ENCODE measurements at places on chromosomes 7 and 10.

- peak; percentile 96 for DNase-seq
Measured at GRCh38 chr10:29804025-29804852, 169.5 kb upstream of the SVIL start.

DNA sequence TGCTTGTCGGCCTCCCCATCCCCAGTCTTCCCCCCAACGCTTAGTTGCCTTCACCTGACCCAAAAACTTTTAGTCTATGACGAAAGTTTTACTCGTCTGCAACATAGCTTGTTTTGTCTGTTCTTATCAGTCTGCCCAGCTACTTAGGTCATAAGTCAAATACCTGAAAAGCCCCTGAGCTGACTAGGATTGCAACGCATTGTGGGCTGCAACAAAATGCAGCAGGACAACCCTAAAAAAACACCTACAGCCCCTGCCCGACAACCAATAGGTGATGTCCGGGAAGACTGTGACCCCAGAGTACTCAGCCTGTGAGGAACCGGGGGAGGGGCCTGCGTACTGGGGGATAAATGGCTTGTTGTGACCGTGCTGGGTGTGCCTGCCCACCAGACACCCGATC, 19.3 kb upstream of the GPER1 start:
- no peak for DNase-seq

DNA sequence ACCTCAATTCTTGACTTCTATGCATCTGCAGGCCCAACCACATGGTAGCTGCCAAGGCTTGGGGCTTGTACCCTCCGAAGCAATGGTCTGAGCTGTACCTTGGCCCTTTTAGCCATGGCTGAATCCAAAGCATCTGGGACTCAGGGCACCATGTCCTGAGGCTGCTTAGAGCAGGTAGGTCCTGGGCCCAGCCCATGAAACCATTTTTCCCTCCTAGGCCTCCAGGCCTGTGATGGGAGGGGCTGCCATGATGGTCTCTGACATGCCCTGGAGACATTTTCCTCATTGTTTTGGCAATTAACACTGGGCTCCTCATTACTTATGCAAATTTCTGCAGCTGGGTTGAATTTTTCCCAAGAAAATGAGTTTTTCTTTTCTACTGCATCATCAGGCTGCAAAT, 417.8 kb upstream of the LRRN3 start:
- no peak for DNase-seq

- DNase-seq = no peak
Measured at GRCh38 chr10:96570983-96571964, 15.5 kb downstream of the TM9SF3 start.

DNA sequence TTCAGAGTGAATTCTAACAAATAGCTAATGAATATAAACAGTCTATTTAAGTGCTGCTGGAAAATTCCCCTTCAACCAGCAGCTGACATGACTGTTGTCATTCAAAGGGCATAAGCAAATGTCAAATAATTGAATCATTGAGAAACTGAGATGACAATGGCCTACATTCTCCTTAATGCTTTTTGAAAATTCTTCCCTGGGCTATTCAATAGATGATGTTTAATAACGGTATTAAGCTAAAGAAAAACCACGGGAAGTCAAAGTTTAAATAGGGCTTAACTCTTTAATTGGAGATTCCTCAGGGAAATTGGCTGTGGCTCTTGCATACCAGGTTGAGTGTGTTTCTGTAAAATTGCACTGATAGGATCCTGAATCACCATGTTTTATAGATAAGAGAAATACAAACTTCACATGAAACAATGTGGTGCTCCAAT, 77.0 kb downstream of the ARL4A start:
- no peak for DNase-seq

GRCh38 chr7:82713506-82713905, 269.9 kb upstream of the CACNA2D1 start:
- DNase-seq = no peak

GRCh38 chr10:72184156-72184555, 31.7 kb upstream of the ANAPC16 start:
- no peak for DNase-seq

DNA sequence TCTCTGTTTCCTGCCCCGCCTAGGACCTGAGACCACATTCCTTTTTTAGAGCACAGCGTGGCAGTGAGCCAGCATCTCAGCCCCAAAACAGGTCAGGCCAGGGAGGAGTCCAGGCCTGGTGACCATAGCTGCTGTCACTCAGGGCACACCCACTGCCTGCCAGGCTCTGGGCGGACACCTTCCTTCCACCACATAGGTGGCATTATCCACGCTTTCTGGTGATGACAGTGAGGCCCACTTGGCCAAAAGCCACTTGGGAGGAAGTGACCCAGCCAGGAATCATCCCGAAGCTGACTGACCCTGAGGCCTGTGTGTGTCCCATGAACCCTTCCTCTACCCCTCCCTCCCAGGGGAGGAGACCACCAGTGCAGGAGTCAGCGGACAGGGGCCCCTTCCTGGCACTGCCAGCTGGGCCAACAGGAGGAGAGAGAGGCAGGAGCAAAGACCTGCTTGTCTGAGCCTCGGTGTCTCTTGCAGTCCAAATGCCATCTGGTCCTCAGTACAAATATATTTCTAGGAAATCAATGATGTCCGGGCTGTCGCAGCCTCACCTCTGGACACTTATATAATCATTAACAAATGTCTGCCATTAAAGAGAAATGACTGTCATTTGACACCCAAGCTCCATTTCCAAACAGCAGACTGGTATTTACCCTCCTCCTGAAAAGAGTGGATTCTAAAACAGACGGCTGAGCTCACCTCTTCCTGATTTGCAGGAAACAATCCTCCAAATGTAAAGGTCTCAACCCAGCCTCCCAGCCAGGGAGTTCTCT, 63.0 kb downstream of the ABRAXAS2 start:
- DNase-seq = no peak

GRCh38 chr7:43952028-43952427, 25.8 kb downstream of the UBE2D4 start:
- no peak for DNase-seq

GRCh38 chr10:71250405-71250804, 38.0 kb downstream of the UNC5B start:
- no peak for DNase-seq

GRCh38 chr7:90312745-90313144, 8.4 kb downstream of the FAM237B start:
- DNase-seq = no peak

DNA sequence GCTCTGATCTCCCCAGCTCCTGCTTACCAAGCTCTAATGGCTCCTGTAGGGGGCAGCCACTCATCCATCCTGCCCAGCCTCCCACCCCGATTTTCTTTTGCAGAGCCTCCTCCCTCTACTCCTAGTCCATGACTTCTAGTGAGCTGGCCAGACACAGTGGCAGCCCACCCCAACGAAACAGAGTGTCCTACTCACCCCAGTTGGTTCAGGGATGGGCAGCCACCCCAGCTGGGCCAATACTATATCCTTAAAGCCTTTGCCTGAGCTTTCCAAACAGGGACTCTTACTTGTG, 77.1 kb downstream of the GRID1 start:
- DNase-seq = no peak

GRCh38 chr10:105063796-105064195, 422.7 kb downstream of the SORCS3 start:
- no peak for DNase-seq

GRCh38 chr7:131027287-131027773, 293.3 kb upstream of the KLF14 start:
- no peak for DNase-seq

DNA sequence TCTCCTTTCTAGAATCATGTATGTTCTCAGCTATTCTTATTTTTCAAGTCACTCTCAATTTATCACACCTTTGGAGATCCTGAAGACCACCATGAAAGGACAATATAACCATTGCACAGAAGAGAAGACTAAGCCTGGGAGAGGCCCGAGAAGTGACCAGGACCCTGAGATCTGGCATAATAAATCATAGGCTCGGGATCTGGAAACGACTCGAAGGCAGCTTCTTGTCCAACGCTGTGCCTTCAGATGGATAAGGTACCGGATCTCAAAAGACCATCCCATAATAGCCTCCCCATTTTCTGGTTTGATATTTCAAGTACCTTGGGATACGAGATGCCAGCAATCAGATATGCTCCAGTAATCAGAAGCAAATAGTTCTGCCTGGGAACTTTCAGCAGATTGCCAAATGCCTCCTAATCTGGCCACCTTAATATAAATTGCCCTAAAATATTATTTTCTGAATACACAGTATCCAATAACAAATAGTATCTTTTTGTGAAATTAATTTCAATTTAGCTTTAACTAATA, 179.2 kb upstream of the ZMIZ1 start:
- DNase-seq = no peak

GRCh38 chr7:16801111-16801542, 3.7 kb downstream of the AGR2 start:
- no peak for DNase-seq

GRCh38 chr7:91596287-91596686, 284.2 kb downstream of the MTERF1 start:
- DNase-seq = no peak
